ENCODE measurements at places on chromosomes 5 and 9.

- DNase-seq, result no peak
Observed at GRCh38 chr9:106981396-106982287, 118.7 kb downstream of the ZNF462 start.

GRCh38 chr9:107907715-107908114 is 418.1 kb upstream of the KLF4 start:
- no peak for DNase-seq

GRCh38 chr5:37090123-37090726 is 159.0 kb downstream of the CPLANE1 start:
- DNase-seq, result no peak

- DNase-seq, result peak; percentile 60
Observed at GRCh38 chr5:34648840-34649158, 7.3 kb upstream of the RAI14 start.

DNA sequence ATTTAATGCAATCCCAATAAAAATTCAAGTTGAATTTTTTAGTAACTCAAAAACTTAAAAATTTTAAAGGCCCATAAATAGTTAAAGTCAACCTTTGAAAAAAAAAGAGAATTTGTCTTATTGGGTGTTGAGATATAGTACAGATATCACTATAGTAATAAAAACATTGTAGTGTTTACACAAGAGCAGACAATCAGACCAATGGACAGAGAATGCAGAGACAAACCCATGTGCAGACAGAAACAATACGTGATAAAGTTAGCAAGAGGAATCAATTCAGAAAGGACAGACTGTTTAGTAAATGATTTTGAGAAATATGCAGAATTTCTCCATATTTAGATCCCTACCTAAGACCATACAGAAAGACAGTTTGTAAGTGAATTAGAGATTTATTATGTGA is 33.9 kb downstream of the GOLGA1 start:
- no peak for DNase-seq

DNA sequence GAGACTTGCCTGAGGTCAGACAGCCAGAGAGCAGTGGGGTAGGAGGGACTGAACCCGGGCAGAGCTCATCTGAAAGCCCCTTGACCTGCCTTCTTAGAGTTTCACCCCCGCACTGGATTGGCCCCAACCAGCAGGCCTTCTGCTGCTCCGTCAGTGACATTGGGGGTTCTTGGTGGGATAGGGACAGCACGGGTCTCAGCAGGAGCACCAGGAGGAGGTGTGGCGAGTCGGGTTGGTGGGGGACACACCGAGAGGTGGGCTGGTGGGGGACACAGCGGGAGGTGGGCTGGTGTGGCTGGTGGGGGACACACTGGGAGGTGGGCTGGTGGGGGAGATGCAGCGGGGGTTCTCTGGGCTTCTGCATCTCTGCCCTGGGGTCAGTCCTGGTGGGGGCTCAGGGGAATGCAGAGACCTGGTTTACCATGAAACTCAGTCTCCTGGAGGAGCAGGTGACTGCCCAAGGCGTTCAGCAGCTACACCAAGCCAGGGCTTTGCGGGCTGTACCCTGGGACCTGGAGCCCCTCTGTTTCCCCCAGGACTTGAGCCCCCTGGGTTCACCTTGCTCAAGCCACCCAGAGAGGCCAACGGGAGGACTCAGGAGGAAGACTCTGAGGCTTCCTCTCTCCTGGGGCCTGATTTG is 28.1 kb upstream of the RNU6ATAC start:
- no peak for DNase-seq

GRCh38 chr5:20157089-20157488 is 169.1 kb upstream of the CDH18 start:
- DNase-seq, result no peak

GRCh38 chr5:30968971-30969370 is 224.5 kb upstream of the CDH6 start:
- DNase-seq, result no peak

GRCh38 chr5:82356808-82357671 is 78.9 kb upstream of the RPS23 start:
- peak; percentile 91 for DNase-seq

- DNase-seq, result no peak
Observed at GRCh38 chr9:19624519-19624918, 164.3 kb downstream of the SLC24A2 start.

DNA sequence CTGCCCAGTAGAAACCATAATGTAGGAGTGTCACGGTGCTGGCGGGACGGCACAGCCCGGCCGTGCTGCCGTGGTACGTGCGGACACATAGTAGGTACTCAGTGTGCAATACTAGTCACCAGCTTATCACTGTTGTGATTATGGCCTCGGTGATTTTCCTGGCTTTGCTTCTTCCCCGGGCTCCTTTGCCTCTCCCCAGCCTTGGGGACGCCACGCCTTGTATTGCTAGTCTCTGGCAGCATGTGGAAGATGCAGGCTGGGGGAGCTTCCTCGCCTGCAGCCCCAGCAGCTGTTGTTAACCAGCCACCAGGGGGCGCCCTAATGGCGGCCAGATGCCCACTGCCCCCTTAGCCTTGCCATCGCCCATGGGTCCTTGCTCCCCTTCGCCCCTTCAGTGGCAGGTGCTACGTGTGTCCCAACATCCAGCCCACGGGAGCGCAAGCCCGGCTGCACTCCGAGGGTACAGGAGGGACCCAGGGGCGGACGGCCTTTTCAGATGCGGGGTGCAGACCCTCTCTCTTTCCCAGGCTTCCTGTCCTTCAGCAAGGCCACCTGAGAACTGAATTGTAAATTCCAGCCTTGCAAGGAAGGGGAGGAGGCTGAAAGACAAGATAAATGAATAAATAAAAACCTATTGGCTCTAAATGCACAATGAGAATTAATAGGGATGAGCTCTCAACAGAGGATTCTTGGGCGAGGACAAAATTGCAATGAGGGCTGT is 8.0 kb downstream of the NTNG2 start:
- peak; percentile 42 for DNase-seq

DNA sequence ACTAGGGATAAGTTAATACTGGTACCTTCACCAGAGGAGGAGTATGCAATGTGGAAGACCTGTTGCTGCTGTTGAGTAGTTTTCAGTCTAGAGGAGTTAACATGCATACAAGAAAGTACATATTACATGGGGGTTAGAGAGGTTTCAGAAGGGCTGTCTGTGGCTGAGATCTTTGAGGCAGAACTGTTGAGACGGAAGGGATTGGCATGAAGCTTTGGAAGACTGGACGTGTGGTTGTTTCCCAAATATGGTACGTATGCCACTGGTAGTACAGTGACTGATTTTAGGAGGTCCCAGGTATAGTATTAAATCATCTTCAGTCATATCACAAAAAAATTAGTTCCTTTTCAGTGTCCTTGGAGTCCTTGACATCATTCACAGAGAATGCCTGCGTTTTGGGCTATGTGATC is 17.6 kb downstream of the TNFAIP8 start:
- no peak for DNase-seq

DNA sequence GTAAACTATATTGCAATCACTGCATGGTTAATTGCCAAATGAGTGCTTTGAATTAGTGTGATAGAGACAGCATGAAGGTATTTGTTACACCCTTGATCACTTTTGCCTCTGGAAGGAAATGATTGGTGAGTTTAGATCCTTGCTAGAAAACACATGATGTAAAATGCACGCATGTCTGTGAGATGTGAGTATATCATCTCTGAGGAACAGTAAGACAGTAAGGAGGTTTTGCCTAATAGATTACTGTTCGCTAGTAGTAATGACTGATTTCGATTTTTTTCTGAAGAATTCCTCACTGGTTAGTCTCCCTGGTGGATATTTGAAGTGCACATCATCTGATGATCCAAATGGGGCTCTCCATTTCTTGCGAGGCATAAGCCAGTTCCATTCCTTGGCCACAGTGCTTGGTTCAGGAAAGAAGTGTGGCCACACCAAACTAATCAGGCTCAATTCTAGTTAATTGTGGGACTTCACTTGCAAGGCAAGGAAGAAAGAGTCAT is 156.4 kb upstream of the ADRA1B start:
- peak; percentile 62 for DNase-seq

DNA sequence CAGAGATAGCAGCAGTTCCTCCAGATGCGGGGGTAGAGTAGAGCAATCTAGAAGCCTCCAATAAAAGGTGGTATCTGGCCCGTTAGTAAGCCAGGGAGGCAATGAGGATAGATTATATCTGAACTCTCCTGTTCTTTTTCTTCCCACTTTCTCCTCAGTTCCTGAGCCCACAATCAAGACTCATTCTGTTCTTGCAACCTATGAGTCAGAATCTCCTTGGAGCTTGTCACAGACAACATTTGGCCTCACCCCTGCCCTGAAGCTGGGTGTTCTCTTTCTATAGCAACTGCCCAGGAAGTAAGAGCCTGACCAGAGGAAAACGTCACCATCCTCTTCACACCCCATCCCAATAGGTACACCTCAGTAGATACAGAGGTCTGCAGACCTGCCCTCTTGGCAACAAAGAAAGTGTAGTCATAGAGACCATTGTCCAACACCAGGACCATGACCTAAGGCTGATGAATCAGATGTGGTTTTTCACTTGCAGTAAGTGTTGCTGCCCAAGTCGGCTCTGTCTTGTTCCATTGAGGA is 76.3 kb upstream of the PCA3 start:
- DNase-seq, result peak; percentile 81

GRCh38 chr5:75466006-75466716 is 45.3 kb downstream of the CERT1 start:
- DNase-seq, result no peak

- peak; percentile 68 for DNase-seq
Observed at GRCh38 chr9:99140685-99141314, 35.9 kb downstream of the TGFBR1 start.

DNA sequence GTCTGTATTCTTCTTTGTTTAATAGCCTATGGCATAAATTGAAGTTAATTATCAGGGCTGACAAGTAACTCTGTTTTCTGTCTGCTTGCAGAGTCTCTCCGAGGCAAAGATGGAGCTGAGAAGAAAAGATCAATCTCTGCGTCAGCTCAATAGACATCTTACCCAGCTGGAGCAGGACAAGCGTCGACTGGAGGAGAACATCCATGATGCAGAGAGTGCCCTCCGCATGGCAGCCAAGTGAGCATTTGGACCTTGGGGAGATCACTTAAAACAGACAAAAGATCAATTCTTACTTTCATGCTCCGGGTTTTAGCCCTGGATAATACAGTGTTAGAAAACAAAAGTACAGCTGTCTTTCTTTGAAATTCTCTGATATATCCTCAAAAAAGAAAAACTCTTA is 293.8 kb downstream of the CCDC171 start:
- DNase-seq, result no peak

DNA sequence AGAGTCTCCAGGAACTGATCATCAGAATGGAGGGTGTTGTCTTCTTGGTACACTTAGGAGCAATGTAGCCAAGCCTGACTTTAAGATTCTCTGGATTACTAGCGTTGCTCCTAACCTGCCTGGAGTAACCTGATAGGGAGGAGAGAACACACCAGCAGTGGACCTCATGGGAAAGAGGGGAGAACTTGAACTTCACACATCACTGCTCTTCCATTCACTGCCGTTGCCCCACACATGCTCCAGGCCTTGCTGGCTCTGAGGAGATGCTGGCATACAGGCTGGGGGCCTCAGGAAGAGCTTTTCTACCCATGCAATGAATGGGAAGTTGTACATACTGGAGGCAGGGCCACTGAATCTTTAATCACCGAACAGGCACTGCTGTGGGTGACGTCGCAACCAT is 60.3 kb upstream of the ADAMTS16 start:
- no peak for DNase-seq

GRCh38 chr5:38618154-38618553 is 61.7 kb upstream of the LIFR start:
- no peak for DNase-seq

- DNase-seq, result no peak
Observed at GRCh38 chr9:127175764-127176163, 53.3 kb upstream of the ANGPTL2 start.

- DNase-seq, result no peak
Observed at GRCh38 chr9:12964271-12964670, 189.5 kb downstream of the LURAP1L start.

DNA sequence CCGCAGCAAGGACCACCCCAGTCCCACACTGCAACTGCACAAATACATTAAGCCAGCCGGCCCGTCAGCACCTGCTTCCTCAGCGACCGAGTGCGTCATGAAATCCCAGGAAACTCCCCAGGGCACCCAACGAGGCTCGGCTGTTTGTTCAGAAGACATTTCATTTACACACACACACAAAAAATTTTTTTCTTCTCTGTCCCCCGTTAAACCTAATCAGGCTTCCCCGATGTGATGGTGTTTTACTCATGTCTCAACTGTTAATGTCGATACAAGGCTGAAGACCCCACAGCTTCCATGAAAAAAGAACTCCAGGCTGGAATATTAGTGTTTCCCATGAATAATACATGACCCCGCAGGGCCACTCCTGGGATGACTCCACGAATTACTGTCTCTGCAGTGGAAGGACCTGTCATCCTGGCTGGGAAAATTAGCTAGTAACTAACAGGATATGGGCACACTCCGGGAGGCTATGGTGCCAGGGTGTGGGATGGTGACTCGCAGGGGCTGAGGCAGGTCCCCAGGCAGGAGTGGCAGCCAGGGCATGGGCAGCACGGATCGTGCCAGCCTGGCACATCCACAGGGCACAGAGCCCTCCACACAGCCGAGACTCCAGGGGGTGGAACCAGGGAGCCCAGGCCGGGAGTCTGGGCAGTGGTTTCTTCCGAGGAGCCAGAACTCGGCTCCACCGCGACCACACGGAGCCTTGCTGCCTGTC is 102.4 kb downstream of the VAV2 start:
- no peak for DNase-seq

DNA sequence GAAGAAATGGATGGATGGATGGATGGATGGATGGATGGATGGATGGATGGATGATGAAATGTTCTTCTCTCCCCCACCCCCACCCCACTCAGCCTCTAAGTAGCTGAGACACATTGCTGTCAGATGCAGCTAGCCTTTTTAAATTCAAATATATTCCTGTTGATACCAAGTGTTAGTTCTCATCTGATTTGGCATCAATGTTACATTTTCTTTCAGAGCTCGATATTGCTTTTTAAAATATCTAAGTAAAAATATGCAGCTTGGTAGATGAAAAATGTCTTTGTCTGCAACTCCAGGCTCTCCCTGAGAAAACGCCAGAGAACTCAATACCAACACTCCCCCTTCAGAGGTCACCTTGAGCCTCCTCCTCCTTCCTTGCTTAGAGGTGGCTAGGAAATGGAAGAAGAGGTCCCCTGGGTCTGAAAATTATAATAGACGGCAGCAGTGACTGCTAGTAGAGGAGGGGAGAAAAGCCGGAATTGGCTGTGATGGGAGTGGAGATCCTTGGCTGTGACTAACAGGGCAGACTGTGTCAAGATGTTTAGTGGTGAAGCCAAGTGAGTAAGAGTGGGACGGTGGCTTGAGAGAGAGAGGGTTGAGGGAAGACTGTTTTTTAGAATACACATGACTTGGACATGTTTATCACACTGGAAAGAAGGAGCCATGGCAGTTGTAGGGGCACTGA is 156.0 kb downstream of the ZNF462 start:
- DNase-seq, result peak; percentile 84

- DNase-seq, result no peak
Observed at GRCh38 chr5:151198861-151199260, 25.0 kb downstream of the CCDC69 start.

GRCh38 chr9:94995048-94995693 is 268.7 kb downstream of the AOPEP start:
- DNase-seq, result no peak

- DNase-seq, result no peak
Observed at GRCh38 chr9:126587187-126588185, 26.2 kb upstream of the LMX1B start.
